ENCODE measurements at places on chromosomes 7 and 10. TPM values are rescaled to one million over a fixed set of nuclear protein-coding genes. Genes with fewer than 3 reads are reported as not detected.
A peak's percentile ranks its signal among the peaks of the same experiment; 100 is the strongest.

The FAM180A gene
- 5.5 TPM for polyA plus RNA-seq

The TAS2R3 gene
- 0.19 TPM for polyA plus RNA-seq

The CPA4 gene
- 65.7 TPM for polyA plus RNA-seq

DNA sequence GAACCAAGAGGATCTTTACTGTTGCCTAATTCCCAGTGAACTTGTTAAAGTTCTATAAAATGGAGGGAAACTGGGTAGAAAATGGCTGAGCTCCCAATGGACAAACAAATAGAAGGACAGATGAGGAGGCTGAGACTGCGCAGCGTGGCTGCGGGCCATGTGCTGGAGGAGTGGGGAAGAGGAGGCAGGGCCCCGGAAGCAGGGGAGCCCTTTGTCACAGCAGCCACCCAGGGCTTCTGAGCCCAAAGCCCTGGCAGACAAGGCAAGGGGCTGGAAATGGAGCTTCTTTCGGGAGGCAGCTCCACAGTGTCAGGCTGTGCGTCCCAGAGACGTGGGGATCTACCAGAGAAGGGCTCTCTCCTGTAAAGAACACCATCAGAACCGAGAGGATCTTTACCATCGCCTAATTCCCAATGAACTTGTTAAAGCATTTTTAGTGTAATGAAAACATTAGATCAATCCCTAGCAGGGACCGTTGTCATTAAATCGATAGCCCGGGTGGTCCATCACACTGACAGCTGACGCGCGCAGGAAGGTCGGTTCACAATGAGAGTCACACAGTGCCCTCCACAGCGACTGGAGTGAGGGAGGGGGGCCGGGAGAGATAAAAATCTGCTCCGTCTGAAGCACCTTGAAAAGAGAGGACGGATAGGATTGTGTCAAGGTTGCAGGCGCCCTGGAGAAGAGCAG, 14.0 kb upstream of the CNPY1 start:
- no peak for DNase-seq

The BTBD16 gene
- not detected for polyA plus RNA-seq

The PROSER2 gene
- polyA plus RNA-seq, result 0.37 TPM

- no peak for DNase-seq
Observed at GRCh38 chr10:120573355-120573754, 116.3 kb downstream of the PLPP4 start.

The RASA4B gene
- polyA plus RNA-seq, result 5.2 TPM

The SEMA3E gene
- polyA plus RNA-seq, result 0.06 TPM

The SAMD8 gene
- 28.2 TPM for polyA plus RNA-seq

- DNase-seq, result no peak
Observed at GRCh38 chr10:30959836-30960210, 71.8 kb downstream of the ZNF438 start.

The SEC31B gene
- polyA plus RNA-seq, result 4.8 TPM

GRCh38 chr7:67455508-67455907, 458.9 kb downstream of the TYW1 start:
- no peak for DNase-seq

- DNase-seq, result no peak
Observed at GRCh38 chr7:84231157-84231556, 36.6 kb upstream of the SEMA3A start.

DNA sequence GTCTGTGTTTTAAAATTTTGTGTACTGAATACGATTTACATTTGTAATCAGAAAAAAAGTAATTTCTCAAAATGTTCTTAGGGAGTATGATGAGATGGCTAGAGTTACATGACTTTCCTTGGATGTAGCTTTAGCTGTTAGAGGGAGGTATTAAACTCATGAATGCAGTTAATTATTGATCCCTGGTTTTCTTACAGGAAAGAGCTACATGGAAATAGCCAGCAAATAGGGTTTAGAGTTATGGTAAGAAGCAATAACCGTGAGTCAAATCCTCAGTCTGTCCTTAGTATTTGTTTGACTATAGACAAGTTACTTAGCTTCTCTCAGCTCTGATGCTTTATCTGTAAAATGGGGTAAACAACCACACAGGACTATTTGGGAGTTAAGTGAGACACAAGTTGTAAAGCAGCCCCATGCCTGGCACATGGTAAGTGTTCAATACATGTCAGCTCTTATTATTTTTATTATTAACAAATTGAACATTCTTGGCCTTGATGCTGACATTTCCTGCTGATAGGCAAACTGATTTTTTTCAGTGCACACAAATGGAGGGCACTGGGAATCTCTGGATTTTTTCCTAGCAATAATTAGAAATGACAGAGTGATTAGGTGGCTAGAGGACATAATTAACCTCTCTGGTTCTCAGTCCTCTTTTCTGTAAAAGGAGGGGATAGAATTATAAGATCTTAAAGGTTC, 204.5 kb upstream of the PHYHIPL start:
- DNase-seq, result no peak

The AMZ1 gene
- 0.67 TPM for polyA plus RNA-seq

- DNase-seq, result no peak
Observed at GRCh38 chr7:6616854-6617643, 1.6 kb downstream of the ZNF853 start.

The CALML3 gene
- polyA plus RNA-seq, result not detected

GRCh38 chr10:34854147-34854601, 39.1 kb upstream of the PARD3 start:
- DNase-seq, result peak; percentile 18

- DNase-seq, result no peak
Observed at GRCh38 chr7:5699467-5700384, 81.7 kb downstream of the RNF216 start.

The PFKP gene
- 122 TPM for polyA plus RNA-seq

The PPP1R17 gene
- polyA plus RNA-seq, result not detected

The SPDYE6 gene
- not detected for polyA plus RNA-seq

The ADGRA1 gene
- not detected for polyA plus RNA-seq

DNA sequence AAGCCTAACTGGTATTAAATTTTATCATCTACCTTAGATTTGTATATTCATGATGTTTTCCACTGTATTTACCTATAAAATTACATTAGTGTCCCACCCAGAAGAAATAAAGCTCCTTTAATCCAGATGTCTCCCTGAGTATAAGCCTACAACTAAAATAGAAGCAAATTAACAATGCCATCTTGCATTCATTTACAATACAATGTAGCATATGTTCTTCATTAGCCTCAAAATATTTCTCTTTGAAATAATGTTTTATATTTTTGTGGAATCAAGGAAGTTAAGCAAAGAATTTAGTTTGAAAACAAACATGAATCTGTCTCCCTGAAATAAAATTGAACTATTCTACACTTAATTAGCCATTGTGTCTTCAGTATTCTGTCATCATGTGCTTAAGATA, 112.3 kb downstream of the CACNA2D1 start:
- DNase-seq, result no peak

Data from AG04450 (cell line).